ENCODE measurements at places on chromosomes 13 and 19.
A peak's percentile ranks its signal among the peaks of the same experiment; 100 is the strongest.

DNA sequence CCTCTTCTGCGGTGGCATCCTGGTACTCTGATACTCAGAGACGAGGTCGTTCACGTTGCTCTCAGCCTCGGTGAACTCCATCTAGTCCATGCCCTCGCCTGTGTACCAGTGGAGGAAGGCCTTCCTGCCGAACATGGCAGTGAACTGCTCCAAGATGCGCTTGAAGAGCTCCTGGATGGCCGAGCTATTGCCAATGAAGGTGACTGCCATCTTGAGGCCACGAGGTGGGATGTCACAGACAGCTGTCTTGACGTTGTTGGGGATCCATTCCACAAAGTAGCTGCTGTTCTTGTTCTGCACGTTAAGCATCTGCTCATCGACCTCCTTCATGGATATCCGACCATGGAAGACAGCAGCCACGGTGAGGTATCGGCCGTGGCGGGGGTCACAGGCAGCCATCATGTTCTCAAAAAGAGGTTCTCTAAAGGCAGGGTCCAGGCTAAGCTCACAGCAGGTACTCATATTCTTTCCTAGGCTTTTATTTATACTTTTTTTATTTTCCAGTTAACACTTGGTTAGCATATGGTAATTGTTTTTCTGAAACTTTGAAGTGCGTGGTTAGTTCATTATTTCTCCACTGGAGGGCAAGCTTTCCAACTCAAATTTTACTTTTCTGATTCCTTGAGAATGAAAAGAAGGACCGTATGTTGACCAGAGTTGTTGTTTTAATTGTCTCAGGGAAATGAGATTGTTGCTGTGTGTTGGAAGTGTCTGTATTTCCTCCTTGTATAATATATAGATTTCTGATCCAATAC lies 72.4 kb upstream of the RGCC start:
- no peak for DNase-seq

DNA sequence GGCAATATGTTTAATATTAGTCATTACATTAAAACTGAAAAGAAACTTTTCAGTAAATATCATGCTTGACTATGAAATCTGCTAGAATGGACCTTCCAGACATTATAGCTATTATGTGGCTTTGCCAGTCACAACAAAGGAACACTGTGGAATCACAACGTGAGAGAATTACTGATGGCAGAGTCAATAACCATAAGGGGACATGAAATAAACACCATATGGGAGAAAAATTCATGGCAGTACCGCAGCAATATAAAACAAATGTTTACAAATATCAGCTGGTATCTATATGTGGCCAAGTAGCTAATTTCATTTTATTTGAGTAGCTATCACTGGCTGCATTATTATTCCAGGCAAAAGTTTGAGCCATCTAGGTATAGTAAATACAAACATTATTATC lies 1818.6 kb downstream of the PCDH9 start:
- no peak for DNase-seq

- DNase-seq, result no peak
Observed at GRCh38 chr13:105625691-105626090, 909.8 kb downstream of the EFNB2 start.

GRCh38 chr19:38134540-38135149 lies 89.4 kb downstream of the DPF1 start:
- no peak for DNase-seq

DNA sequence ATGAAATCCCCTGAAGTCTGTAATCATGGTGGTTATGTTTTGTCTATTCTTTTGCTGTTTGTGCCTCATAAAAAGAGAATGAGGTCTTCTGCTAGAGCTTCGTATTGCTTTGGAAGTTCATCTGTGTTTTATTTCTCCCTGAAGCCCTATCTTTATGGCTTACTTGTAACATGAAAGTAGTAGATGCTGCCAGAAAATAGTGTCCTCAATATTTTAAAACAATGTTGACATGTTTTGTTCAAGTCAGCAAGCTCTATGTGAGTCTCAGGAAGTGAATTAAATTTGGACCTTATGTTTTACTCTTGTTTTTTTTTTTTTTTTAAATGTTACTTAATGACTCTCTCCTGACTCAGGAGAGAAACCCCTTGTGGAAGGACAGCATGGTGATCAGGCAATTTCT lies 130.5 kb downstream of the B3GLCT start:
- DNase-seq, result no peak

DNA sequence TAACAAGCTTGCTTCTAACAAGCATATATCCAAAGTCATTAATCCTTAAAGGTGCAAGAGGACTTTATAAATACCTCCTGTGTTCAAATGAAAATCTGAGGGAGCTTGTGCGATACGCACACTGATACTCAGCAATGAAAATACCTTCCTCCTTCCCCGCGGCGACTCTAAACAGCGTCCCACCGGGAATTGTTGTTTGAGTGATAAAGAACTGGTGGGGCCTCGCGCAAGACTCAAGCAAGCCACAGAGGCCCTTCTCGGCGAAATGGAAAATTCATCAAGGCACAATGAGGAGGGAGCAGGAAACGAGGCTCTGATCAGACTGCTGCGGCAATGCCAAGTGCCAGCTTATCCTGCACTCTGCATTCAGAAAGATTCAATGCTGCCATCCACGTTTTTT lies 126.7 kb downstream of the ABCC4 start:
- no peak for DNase-seq

DNA sequence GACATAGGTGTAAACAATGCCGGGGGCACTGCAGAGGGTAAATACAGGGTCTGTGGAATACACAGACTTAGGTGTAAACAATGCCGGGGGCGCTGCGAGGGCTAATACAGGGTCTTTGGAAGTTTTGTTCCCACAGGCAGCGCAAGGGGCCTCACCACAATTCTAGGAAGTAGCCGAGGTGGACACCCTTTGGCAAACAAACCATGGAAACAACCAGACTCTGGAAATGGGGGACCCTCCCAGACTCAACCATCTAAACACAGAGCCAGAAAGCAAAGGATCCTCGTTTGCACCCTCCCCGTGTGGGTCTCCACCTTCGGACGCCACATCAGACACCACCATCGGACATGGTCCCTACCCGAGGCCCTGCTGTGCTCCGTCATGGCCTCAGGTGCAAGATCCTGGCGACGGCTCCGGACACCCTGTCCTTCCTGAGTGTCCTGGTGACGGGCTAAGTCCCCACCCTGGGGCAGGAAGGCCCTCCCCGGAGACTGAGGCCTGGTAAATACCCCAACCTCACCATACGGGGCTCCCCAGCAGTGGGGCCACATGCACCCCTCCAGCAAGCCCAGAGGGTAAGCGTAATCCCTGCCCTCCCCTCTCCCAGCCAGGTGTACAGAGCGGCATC lies 16.7 kb upstream of the PLPP2 start:
- no peak for DNase-seq

- no peak for DNase-seq
Observed at GRCh38 chr13:64428196-64428595, 2801.9 kb downstream of the PCDH9 start.

DNA sequence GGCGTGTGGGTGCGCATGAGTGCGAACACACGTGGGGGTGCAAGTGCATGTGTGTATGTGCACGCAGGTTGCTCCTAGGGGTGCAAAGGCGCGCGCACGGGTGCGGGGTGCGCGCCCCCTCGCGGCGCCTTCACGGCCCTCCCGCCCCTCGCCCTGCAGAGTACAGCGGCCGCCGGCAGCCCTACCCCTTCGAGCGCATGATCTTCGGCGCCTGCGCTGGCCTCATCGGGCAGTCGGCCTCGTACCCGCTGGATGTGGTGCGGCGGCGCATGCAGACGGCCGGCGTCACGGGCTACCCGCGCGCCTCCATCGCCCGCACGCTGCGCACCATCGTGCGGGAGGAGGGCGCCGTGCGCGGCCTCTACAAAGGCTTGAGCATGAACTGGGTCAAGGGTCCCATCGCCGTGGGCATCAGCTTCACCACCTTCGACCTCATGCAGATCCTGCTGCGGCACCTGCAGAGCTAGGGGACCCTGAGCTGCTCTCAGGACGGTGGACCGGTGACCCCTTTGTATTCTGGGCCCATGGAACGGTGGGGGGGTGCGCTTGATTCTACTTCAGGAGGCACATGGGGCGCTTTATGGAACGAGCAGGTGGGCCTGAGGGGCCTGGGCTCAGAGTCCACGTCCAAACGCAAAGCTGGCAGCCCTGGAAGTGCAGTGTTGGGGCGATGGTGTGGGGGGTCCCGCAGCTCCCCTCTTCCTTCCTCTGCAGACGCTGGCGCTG lies 27.7 kb downstream of the TMEM161A start:
- peak; percentile 33 for DNase-seq
